Right lobe of liver (tissue), 6 donors: ENCODE measurements at places on chromosomes 12 and 14. TPM values are rescaled to one million over a fixed set of nuclear protein-coding genes. Genes with fewer than 3 reads are reported as not detected.
A peak's percentile ranks its signal among the peaks of the same experiment; 100 is the strongest.

The TAS2R8 gene
- total RNA-seq: not detected

The IPO8 gene
- total RNA-seq: 26.2 TPM

The TMPRSS12 gene
- not detected for total RNA-seq

The KRT6C gene
- total RNA-seq: not detected

The SLC2A14 gene
- total RNA-seq: 0.53 TPM

The MED6 gene
- total RNA-seq: 15.1 TPM

The PPP1CC gene
- total RNA-seq: 51.7 TPM

The PTPN21 gene
- 10.4 TPM for total RNA-seq

The SLC39A5 gene
- total RNA-seq: 167 TPM

- DNase-seq: no peak
Observed at GRCh38 chr14:32430326-32430725, 101.2 kb downstream of the AKAP6 start.

- no peak for DNase-seq
Observed at GRCh38 chr12:51950682-51951198, 759 bp upstream of the ACVR1B start.

- DNase-seq: no peak
Observed at GRCh38 chr12:39404000-39404399, 38.9 kb downstream of the KIF21A start.

DNA sequence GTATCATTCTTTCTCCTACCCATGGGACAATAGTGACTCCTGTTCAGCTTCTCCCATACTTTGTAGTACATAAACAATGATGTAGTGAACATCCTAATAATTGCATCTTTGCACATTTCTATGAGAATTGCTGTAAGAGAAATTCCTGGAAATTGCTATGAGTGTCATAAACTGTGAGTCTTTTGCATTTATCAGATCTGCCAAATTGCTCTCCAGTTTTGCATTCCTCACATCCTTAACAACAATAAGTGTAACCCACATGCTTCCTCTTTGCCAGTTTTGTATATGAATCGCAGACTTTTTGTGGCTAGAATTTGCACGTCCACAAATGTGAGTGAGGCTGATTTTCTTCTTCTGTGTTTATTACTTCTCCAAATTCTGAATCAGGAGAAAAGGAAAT is 124.0 kb upstream of the TBX5 start:
- no peak for DNase-seq

GRCh38 chr12:128425666-128426331 is 158.8 kb downstream of the TMEM132C start:
- DNase-seq: no peak

- no peak for DNase-seq
Observed at GRCh38 chr12:71014180-71014785, 93.7 kb upstream of the PTPRR start.

DNA sequence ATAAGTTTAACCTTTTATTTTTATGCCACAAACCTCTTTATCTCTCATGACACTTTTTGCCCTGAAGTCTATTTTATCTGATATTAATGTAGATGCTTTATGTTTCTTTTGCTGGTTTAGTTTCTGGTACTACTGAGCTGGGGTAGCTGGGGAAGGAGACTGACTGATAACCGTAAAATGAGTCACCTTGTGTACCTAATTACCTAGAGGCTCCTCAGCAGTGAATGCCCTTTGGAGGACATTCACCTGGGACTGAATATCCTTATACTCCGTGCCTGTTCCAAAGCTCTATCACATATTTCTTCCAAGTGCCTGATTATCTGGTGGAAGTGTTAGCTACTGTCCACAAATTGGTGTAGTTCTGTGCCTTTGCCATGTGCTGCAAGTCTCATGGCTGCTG is 13.9 kb downstream of the ATL1 start:
- no peak for DNase-seq

GRCh38 chr12:57737467-57738460 is 778 bp downstream of the AGAP2 start:
- DNase-seq: no peak

- DNase-seq: no peak
Observed at GRCh38 chr12:10242539-10242938, 29.9 kb downstream of the GABARAPL1 start.

DNA sequence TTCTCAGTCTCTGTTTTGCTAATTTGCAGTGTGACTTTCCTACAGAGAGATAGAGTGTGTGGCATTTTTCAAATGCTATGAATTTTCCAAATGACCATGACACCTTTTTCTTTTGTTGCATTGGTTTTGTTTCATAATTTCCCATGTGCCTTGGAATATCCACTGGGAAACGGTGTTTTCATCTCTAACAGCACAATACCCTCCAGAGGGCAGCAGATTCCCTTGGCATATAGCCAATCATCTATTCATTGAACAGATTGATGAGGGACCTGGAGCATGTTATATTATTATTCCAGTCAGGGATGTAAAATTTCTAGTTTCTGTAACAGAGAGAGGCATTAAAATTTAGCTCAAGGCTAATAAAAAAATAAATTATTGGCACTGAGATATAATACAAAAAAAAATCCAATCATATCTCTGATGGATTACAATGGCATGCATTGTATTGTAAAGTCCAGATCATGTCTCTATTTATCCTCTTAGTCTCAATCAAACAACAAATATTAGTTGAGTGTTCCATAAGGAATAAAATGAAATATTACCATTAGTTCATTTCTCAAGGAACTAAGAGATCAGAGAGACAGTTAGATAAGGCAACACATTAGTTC is 29.6 kb upstream of the NTN4 start:
- no peak for DNase-seq

DNA sequence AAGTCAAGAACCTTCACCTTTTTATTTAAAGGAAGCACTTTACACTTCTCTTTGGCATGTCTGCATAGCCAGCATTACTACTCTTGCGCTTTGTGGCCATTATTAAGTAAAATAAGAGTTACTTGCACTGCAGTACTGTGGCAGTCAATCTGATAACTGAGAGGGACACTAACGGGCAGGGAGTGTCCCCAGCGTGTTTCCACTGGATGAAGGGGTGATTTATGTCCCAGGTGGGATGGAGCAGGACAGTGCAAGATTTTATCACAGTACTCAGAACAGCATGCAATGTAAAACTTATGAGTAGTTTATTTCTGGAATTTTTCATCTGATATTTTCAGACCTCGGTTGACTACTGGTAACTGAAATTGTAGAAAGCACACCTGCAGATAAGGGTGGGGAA is 8.1 kb upstream of the M6PR start:
- no peak for DNase-seq

DNA sequence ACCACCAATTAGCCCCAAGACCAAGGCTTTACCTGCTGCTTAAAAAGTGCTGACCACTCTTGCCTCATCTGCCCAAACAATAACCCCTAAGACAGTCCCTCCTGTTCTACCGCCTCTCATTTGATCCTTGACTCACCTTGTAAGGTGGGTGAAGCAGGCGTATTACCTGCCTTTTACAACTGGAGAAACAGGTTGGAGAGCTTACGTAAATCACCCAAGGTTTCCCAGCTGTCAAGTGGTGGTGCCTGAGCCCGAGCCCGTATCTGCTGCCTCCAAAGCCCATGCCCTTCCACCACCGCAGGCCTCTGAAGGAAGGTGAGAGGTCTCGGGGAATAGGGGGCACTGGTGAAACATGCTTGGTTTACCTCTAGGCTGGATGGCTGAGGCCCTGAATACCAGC is 36.6 kb downstream of the MAX start:
- no peak for DNase-seq

DNA sequence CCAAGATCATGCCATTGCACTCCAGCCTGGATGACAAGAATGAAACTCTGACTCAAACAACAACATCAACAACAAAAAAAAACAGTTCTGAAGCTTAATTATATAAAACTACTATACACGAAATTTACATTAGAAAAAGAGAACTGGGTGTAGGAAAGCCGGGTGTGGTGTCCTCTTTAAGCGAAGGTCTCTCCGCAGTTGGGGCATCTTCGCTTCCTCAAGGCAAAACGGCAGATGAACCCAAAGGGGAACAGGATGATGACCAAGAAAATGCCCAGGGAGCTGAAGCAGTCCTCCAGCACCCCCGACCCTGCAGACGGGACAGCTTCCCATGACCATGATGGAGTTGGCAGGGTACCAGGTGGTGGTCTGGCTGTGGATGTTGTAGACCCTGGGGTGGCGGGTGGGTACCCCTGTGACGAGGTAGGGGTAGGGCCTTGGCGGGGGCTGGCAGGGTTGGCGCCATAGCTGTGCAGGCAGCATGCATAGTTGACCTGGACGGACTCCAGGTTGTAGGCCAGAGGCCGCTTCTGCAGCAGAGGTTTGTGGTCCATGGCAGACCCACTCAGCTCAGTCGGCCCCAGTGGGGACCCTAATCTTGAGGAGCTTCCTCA is 18.2 kb upstream of the BCAT1 start:
- DNase-seq: no peak

DNA sequence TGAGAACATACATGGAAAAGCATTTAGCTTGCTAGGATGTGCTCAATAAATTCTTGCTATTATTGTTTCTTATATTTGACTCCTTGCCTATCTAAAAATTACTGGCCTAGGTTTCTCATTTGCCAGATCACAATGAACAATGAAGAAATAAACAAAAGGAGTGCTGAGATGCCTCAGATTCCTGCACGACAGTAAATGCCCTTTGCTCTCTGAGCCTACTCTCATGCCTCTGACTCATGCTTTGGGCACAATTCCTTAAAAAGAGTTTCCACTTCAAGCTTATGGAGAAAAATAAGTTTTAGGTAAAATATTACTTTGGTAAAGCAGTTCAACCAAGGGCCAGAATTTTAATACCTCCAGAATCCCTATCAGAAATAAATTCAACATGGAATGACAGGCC is 30.9 kb downstream of the GRIN2B start:
- no peak for DNase-seq

DNA sequence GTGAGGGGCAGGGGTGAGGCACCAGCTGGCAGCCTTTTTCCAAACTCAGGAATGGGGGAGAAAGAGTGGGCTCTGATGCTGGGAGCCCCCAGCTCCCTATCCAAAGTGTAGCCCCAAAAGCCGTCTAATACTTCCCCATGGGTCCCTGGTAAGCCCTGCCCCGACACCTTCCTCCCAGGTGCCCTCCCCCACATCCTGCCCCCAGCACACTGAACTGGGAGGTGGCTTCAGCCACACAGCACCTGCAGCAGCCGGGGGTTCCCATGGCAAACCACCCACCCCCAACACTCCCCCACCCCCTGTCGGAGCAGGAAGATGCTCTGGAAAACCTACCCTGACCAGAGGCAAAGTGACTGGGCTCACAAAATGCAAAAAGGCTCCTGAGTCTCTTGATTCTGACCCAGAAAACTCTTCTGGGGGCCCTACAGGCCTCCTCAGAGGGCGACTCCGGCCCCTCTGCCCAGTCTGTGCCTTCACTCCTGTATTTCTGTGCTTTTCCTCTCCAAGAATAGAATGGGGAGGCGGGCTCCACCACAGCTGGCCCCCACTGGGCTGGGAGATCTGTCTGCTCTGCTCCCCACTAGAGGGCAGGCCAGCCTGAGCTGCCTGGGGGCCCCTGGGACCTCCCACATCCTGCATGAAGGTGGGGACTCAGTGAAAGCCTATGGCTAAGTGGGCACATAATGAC is 81.6 kb downstream of the ITPK1 start:
- no peak for DNase-seq

GRCh38 chr12:2775431-2775830 is 19.3 kb upstream of the FKBP4 start:
- DNase-seq: peak; percentile 61

DNA sequence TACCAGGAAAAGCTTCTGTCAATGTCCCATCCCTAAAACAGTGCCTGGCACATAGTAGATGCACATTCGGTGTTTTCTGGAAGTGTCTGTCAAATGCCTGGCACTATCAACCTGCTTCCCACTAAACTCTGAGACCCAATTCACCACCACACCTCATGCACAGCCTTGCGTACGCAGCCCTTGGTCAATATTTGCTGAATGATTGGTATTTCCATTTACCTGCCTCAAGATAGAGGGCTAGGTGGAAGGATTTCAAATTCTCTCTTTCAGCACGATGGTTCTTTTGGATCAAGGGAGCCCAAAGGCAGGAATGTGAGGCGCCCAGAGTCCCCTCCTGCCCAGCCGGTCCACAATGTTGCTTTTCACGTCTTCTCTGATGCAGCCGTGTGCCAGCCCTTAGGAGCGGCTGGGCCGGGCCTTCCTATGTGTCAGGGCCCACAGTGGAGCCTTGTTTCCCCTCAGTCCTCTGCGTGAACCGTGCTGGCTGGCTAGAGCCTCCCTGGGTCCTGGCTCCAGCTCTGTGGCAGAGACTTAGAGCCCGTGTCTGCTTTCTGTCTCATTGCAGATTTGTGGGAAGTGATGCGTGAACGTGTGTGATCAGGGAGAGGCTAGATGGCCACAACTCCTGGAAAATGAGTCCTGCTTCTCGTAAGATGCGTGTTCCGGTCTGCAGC is 99.9 kb upstream of the RFLNA start:
- DNase-seq: no peak
